ENCODE measurements at places on chromosomes 12 and 14. TPM values are rescaled to one million over a fixed set of nuclear protein-coding genes. Genes with fewer than 3 reads are reported as not detected.

Gene SLC25A47
- not detected for total RNA-seq

Gene PIWIL1
- total RNA-seq, result not detected

Gene RNASE7
- not detected for total RNA-seq

Gene TMEM121
- 1.3 TPM for total RNA-seq

Gene CPNE6
- total RNA-seq, result 1.4 TPM

Gene LRRC10
- total RNA-seq, result 30.3 TPM

Data from cardiac septum (tissue), 1 donor.